ENCODE measurements at places on chromosomes 12 and 14. TPM values are rescaled to one million over a fixed set of nuclear protein-coding genes. Genes with fewer than 3 reads are reported as not detected.

Gene RACGAP1
- 7.7 TPM for total RNA-seq

DNA sequence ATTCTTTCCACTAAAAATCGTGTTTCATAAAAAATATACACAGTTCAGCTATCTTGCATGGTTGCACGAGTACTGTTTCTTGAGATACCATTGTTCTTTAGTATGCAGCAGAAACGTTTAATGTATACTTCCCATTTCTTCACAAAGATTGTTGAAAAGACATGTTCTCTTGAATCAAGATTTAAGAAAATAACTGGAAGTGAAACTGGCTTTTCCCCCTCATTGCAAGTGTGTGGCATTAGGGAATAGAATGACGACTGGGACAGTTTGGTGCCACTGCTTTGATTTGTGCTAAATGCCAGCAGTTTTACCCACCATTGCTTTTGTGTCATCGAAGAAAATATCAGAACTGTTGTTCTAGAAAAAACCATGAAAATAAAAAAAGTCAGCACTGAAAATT is 20.3 kb upstream of the DHRS2 start:
- DNase-seq, result no peak

Gene KERA
- not detected for total RNA-seq

Gene IKZF4
- 9.4 TPM for total RNA-seq

GRCh38 chr12:66409195-66409871 is 107.0 kb downstream of the HELB start:
- DNase-seq, result no peak

DNA sequence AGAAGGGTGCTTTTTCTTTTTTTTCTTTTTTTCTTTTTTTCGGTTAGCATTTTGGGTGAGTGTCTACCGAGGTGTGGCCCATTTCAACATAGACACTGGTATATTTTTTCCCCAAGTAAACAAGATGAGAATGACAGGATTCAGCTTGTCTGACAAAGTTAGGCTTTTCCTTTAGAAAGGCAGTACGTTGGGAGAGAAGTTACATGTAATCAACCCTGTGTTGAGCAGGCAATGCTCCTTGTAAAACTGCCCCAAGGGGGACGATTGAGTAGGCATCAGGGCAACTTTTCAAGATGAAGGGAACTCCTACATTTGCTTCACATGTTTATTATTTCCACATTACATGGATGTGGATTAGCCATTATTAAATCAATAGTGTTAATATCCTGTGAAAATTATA is 1.7 kb downstream of the EMP1 start:
- no peak for DNase-seq

DNA sequence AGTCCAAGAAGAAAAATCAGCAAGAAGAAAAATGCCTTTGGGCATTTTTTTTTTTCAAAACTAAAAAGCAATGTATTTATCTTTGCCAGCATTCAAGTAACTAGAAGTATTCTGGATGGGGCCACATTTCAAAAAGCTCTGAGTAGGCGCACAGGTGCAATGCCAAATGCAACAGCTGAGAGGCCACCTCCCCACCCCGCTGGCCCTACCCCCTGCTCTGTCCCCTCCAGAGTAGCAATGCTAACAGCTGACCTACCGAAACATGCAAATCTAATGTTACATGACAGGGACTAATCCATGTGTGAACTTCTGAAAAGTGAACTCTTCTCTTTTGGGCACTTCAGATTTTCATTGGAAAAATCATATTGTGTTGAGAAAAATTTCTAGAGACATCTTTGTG is 153.7 kb upstream of the SLC38A2 start:
- no peak for DNase-seq

Gene AQP2
- total RNA-seq, result 122 TPM
